ENCODE measurements at places on chromosomes 3 and 15.

DNA sequence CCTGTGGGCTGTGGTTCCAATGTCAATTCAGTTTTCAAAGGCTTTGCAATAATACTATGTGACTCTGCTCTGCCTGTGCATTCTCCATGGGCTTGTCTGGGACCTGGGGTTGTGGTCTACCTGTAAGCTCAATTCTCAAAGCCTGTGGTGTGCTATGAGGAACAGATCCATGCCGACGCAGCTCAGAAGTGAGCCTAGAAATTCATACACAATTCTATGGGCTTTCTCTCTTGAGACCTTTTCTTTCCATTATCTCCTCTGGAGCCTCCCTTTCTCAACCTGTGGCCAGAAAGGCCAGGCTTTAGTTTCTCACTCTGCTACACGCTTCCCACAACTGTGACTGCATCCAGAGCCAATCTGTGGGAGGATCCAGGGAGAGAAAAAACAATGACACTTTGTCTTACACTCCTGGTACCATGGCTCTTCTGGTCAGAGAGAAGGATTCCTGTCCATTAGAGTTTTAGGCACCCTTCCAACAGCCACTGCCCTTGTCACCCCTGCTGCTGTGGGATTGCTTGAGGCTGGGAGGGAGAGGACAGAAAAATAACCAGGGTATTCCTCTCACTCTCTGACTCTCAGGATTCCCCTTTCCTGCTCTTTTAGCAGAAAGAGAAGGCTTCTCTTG is 34.1 kb upstream of the KLF13 start:
- no peak for DNase-seq

GRCh38 chr3:22735373-22735772 is 467.8 kb upstream of the UBE2E2 start:
- DNase-seq = no peak

- DNase-seq = no peak
Measured at GRCh38 chr3:50314342-50314741, 8.2 kb downstream of the HYAL2 start.

- DNase-seq = no peak
Measured at GRCh38 chr3:53554559-53555067, 60.2 kb downstream of the CACNA1D start.

DNA sequence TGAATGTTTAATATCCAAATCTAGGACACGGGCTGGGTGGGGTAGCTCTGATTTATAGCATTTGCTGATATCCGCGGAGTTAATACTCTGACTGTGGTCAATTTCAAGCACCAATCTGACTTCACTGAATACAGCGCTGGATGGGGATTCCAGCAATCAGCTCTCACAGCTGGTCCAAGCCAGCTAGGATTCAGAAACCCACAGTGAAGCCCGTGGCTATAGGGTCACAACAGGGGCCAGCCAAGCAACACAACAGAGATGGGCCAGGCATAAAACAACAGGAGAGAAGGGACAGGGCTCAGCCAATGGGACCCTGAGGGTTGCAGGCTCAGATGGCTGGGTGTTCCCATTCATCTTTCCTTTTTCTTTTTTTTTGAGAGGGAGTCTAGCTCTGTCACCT is 5.4 kb upstream of the LMAN1L start:
- DNase-seq = no peak

- DNase-seq = no peak
Measured at GRCh38 chr3:156389449-156389950, 165.4 kb downstream of the SSR3 start.

- no peak for DNase-seq
Measured at GRCh38 chr3:128385080-128385832, 81.4 kb downstream of the DNAJB8 start.

DNA sequence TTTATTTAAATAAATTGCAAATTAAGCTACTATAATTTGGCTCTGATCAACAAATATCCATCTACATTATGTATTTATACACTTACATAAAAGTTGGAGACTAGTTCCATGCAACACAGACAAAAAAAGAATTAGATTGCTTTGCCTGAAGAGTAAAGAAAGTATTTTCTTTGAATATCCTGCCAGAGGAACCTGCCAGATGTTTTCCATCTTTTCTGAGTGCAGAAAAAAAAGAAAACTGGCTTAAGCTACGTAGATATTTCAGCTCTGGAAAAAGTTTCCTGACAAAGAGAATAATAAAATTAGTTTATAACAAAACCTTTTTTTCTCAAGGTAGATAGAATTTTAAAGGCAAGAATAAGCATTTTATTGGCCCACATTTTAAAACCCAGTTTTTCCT is 607.5 kb upstream of the NAALADL2 start:
- no peak for DNase-seq

GRCh38 chr3:107206141-107206540 is 171.1 kb upstream of the CCDC54 start:
- DNase-seq = peak; percentile 9

DNA sequence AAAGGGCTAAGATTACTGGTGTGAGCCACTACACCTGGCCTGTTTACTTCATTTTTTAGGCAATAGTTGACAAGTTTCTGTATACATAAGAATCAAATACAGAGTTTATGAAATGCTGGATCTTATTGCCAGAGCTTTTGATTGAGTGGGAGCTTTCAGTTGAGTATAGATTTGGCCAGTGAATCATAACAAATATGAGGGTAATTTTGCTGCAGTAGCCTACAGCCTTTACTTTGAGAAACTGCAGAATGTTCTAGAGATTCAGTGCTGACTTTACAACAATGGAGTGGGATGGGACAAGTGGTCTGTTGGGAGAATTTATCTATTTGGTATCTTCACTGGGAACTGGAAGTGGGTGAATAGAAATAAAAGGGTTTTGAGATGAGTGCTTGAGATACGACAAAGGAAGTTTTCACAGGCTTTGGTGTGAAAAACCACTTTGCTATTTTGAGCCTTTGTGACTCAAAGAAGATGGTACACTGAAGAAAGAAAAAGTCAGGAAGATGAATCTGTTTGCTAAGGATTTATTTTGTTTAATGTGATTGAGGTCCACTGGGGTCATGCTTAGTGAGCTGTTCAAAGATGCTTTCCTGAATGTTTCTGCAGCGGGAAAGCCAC is 227.8 kb downstream of the UBE2E2 start:
- no peak for DNase-seq

DNA sequence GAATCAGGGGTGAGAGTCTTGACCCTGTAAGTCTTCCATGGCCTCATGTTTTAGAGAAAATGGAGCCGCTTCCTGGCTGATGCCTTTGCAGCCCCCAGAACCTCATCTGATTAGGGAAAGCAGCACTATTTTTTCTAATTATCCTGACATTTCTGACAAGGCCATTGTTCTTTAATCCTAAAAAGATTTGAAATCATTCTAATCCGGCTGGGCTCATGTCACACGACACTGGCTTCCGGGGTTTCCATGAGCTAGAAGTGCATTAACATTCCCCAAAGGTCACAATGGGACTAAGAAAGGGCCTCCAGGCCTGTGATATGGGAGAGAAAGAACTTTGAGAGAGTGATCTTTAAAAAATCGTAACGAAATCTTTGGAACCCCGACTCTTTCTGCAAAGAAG is 33.1 kb downstream of the RBP2 start:
- DNase-seq = no peak

- no peak for DNase-seq
Measured at GRCh38 chr3:186540835-186541226, 3.3 kb downstream of the CRYGS start.

- no peak for DNase-seq
Measured at GRCh38 chr15:61336026-61336638, 107.0 kb upstream of the RORA start.

DNA sequence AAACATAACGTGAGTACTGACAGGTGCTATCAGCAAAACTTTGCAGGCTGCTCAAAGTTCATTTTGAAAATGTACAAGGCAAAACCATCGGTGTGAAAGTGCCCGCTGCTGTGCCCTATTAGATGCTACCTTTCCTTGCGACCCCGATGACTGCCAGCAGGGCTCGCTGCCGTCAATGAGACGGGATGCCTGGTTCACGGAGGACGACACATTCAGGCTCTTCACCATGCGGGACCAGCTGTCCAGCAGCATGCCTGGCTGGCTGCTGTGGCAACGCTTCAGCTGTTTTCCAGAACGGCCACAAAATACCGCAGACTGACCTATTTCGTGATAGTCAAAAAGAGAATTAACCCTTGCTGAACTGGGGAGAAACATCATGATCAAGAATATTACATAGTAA is 92.7 kb upstream of the OCA2 start:
- no peak for DNase-seq

DNA sequence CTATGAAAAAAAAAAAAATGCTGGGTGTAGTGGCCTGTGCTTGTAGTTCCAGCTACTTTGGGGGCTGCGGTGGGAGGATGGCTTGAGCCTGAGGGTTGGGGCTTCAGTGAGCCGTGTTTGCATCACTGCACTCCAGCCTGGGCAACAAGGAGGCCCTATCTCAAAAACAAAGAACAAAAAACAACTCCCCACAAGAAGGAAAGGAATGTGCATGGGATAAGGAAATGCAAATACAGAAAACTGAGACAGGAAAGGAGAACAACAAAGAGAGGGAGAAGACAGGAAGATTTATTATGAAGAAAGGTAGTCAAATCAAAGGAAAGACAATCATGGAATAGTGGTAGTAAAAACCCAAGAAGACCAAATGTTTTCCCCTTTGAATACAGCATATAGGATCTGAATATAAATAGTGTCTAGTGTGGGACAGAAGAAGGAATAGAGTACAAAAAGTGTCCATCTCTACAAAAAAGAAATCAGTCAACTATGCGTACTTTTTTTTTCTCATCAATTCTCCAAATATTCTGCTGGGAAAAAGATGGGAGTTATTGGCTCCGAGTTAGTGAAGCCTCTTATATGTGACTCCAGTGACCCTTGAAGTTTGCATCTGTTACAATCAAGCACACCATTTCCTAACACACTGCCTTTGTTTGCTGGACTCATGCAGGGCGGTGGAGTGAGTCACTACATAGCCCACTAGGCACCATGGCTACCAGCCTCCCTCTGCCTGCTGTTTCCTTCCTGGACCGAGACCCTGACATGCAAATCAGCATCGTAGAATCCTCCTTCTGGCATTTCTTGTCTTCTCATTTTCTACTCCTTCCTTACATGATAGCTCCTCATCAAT is 101.2 kb upstream of the PTX3 start:
- DNase-seq = no peak

DNA sequence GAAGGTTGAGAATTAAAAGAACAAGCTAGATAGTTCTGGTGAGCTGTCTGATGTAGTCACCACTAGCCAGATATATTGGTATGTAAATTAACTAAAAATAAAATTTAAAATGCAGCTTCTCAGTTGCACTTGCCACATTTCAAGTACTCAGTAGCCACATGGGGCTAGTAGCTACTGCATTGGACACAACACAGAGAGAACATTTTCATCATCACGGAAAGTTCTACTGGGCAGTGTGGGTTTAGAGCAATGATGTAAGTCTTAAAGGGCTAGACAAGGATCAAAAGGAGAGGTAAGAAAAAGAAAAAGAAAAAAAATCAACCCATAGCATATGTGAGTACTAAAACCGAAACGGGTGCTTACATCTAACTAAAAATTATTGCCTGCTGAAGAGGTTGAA is 282.4 kb upstream of the LRRFIP2 start:
- no peak for DNase-seq

DNA sequence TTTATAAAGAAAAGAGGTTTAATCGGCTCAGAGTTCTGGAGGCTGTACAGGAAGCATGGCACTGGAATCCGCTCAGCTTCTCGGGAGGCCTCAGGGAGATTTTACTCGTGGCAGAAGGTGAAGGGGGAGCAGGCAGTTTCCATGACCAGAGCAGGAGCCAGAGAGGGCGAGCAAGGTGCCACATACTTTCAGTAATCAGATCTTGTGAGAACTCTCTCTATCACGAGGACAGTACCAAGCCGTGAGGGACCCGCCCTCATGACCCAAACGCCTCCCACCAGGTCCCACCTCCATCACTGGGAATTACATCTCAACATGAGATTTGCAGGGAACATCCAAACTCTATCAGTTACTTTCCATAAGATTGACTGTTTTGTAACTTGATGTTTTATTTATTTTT is 70.7 kb upstream of the SYN2 start:
- DNase-seq = no peak

- no peak for DNase-seq
Measured at GRCh38 chr15:77823736-77824135, 191.0 kb upstream of the LINGO1 start.

DNA sequence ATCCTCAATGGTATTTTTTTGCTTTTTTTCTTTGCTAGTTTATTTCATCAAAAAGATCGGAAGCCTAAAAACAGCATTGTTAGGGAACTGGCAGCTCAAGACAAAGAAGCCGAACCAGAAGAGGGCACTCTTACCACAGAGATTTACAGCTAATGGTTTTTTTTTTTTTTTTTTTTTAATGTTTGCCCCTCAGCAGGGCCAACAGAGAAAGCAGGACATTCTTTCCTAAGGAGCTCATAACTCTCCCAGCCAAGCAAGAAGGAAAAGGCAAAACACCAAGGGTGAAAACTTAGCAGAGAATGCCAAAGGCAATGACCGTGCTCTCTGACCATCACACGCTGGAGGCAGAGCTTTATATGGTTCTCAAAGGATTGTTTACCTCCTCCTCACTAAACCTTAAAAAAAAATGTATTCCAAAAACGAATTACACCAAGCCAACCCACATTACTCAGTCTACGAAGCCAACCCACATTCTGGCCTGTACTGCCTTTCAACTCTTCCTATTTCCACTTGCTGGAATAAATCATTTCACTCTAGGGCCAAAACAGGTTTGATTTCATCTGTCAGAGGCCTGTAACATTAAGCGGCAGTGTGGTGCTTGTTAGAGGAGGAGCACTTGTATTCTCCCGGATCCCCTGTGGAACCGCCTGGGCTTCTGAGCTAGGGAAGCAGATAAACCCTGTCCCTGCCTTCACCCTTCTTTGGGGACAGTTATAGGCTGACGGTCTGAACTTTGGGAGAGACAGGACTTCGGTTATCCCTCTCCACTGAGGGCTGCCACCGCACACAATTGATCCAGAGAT is 35.6 kb upstream of the GYG1 start:
- DNase-seq = peak; percentile 49
